CD8-positive, alpha-beta T cell (primary cell): ENCODE measurements at places on chromosomes 1 and 21. TPM values are rescaled to one million over a fixed set of nuclear protein-coding genes. Genes with fewer than 3 reads are reported as not detected.

Gene GLUL
- 27.3 TPM for total RNA-seq

DNA sequence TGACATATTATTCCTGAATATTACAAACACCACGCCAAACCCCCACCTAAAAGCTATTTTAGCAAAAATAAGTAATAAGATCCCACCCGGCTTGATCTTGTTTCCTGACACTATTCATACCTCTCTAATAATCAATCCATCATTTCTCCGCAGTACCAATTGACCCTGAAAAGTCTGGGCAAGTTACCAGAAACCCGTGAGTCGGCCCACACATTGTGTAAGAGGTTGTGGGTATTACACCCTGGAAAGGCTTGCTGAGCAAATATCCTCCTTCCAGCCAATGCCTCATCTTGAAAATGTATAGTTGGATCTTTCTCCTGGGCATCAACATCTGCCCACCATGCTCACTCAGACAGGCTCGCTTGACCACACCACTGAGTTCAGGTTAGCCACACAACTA is 451.0 kb downstream of the TTLL7 start:
- no peak for DNase-seq

Gene CCNL2
- 307 TPM for total RNA-seq

GRCh38 chr1:10495952-10496351 is 21.2 kb downstream of the PEX14 start:
- peak; percentile 71 for DNase-seq

Gene FLG2
- total RNA-seq, result not detected
